ENCODE measurements at places on chromosomes 5 and 9. TPM values are rescaled to one million over a fixed set of nuclear protein-coding genes. Genes with fewer than 3 reads are reported as not detected.
A peak's percentile ranks its signal among the peaks of the same experiment; 100 is the strongest.

DNA sequence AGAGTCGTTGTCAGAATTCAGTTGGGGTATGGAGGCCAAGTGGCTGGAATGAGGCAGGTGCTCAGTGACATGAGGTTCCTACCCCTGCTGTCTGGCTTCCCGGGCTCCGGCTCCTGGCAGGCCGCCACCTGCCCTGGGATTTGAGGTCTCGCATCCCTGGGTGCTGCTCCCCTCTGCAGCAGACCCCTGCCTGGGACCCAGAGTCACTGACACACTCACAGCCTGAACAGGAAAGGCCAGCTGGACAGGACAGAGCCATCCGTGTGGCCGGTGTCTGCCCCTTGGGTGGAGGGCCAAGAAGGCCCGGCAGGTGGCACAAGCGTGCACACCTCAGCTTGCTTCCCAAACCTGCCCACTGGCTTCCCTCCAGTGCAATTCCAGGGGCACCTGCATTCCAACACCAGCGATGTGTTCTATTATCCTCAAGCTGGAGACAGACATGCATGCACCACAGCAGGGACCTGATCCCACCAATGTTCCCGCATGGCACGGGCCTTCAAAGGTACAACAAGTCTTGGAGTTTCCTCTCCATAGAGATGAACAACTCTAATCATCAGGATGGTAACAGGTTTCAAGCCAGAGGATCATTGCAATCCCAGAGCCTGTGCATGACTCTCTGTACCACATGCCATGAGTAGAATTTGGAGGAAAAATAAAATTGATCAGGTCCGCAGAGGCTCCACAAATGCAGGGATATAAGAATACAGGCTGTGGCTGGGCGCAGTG is 45.6 kb upstream of the RNF130 start:
- DNase-seq = peak; percentile 56

Gene SOHLH1
- total RNA-seq = not detected

DNA sequence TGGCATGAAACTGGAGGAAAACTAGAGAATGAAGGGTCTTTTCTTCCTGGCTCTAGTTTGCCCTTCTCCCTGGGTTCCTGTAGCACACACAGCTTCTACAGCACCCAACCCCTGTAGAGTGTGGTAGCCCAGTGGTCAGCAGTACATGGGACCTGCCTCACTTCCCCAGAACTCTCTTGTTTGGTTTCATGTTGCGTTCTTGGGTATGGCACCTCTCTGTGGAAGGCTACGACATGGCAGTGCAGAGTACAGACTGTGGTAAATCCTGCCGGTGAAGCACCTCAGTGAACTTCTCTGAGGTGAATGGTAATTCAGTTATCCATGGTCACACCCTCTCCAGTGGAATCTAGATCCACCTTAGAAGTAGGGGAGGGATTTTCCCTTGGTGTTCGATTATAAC is 105.5 kb downstream of the TLR4 start:
- DNase-seq = no peak

- no peak for DNase-seq
These were observed 35.2 kb upstream of the CAST start for GRCh38 chr5:96626956-96627355.

DNA sequence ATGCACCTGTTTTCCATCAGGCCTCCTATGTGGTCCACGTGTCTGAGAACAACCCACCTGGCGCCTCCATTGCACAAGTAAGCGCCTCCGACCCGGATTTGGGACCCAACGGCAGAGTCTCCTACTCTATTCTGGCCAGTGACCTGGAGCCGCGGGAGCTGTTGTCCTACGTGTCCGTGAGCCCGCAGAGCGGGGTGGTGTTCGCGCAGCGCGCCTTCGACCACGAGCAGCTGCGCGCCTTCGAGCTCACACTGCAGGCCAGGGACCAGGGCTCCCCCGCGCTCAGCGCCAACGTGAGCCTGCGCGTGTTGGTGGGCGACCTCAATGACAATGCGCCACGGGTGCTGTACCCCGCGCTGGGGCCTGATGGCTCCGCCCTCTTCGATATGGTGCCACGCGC is 1.7 kb downstream of the PCDHGB1 start:
- no peak for DNase-seq

- no peak for DNase-seq
These were observed 14.4 kb downstream of the IL9 start for GRCh38 chr5:135881244-135881643.

Gene PCDHB11
- total RNA-seq = 7.1 TPM

Gene TSLP
- total RNA-seq = not detected

Gene C9
- 0.96 TPM for total RNA-seq

Gene ARSI
- total RNA-seq = not detected

Gene TIMD4
- total RNA-seq = 1.1 TPM

DNA sequence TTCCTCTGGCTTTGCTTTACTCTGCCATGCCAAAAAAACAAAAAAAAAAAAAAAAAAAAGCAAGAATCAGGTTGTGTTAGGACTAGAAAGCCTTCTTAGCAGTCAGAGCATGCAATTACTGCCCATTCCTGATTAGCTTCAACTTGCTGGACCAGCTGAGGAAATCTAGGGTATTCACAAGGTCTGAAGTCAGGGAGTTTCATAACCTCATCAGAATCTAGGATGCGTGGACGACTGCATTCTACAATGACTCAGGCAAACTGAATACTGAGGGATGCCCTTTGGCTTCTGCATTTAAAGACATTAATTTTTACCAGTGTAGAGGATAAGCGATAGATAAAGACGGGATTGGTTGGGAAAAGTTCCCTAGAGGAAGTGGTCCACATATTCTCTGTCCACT is 39.2 kb upstream of the SHOC1 start:
- no peak for DNase-seq

DNA sequence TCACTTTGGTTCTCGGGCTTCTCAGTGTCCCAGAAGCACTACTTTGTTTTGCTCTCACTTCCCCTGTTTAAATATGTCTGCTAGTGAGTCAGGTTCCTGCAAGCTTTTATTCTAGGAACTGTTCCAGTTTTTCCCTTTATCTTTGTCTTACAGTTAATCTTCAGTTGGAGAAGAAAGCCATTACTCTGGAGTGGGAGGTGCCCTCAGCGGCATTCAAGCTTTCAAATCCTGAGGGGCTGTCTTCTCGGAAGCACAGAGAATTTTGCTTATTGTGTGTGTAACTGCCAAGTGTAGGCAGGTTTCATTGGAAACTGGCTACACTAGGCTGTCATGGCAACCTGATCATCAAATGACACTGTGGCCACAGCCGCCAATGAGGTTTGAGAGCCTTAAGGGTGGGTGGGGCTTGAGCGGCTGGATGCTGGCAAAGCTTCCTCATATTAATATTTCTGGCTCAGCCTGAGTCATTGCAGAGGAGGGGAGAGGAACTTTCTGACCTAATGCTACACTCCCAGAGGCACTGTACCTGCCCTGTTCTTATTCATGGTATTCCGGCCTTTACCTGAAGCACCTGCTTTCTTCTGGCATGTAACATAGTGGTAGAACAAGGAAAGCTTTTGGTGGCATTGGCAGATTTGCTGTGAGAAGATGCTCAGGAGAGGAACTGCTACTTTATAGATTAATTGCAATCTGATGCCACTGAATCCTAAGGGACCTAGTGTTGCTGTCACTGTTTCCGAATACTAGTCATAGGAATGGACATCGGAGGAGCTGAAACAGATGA is 26.3 kb downstream of the SLC25A25 start:
- peak; percentile 87 for DNase-seq

DNA sequence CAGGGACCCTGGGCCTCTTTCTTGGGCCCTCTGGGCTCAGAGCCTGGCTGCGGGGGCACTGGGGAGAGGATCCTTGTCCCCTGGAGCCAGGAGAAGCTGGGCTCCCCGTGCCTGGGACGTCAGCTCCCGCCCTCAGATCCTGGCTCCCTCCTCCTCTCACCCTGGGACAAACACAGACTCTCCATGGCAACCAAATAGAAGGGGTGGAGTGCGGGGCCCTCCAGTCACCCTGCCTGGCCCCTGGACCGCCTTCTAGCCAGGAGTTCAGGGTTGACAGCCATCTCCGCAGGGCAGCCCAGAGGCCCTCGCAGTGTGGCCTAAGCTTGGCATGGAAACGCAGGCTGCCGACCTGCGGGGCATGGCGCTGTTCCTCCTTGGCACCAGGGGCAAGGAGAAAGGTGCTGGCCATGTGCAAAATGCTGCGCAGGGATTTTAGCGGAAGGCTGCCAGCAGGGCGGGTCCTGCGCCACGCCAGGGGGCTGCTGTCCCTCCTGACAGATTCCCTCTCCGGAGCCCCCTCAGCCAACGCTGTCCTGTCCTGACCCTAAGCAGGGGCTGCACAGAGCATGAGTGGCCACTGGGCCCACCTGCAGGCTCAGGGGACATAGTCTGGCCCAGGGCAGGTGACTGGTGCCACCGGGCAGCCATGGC is 1.0 kb downstream of the ZDHHC11 start:
- DNase-seq = no peak

Gene PDZD2
- 8.1 TPM for total RNA-seq

- DNase-seq = peak; percentile 84
These were observed 8.0 kb downstream of the B4GALT1 start for GRCh38 chr9:33158843-33159776.

Gene EQTN
- total RNA-seq = not detected

Gene PRDM9
- not detected for total RNA-seq

Gene GPR150
- total RNA-seq = 9.6 TPM

Gene LCN10
- total RNA-seq = 28.5 TPM

Data from ascending aorta (tissue), 2 donors.